HT-29 (cell line): ENCODE measurements at places on chromosomes 5 and 9. TPM values are rescaled to one million over a fixed set of nuclear protein-coding genes. Genes with fewer than 3 reads are reported as not detected.
A peak's percentile ranks its signal among the peaks of the same experiment; 100 is the strongest.

Gene LPAR1
- total RNA-seq, result not detected in 2 replicates

Gene TMEFF1
- total RNA-seq, result not detected in 2 replicates

Gene RRAGA
- total RNA-seq, result 16.9 and 23.1 TPM in 2 replicates

Gene F2RL2
- 0.34 and 0.38 TPM in 2 replicates for total RNA-seq

Gene PTGES2
- total RNA-seq, result 365 and 392 TPM in 2 replicates

Gene LMX1B
- total RNA-seq, result not detected in 2 replicates

Gene MELK
- total RNA-seq, result 21.8 and 22.6 TPM in 2 replicates

Gene ZBED3
- total RNA-seq, result 2.6 and 3.6 TPM in 2 replicates

Gene PCDHGA11
- total RNA-seq, result 0.13 and 0.64 TPM in 2 replicates

Gene GDA
- total RNA-seq, result 34.1 and 45.4 TPM in 2 replicates

- DNase-seq, result no peak
Observed at GRCh38 chr5:40675396-40676133, 4.2 kb upstream of the PTGER4 start.

GRCh38 chr5:154371687-154372086, 74.1 kb upstream of the SAP30L start:
- DNase-seq, result no peak

DNA sequence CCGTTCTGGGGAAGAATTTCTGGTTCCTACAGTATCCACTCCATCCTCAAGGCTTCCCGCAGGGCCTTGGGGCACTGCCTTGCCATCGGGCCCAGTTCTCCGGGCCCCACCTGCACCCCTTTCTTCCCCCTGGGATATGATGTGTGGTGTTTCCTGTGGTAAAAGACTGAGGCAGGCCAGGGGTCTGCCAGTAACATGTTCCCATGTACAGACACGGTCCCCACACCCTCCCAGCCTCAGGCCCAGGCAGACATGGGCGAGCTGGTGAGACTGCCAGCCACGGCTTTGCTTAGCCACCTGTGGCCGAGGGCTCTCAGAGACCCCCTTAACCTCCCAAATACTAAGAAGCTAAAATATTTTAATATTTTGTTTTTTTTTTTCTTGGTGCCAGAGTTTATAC, 46.0 kb downstream of the NDST1 start:
- no peak for DNase-seq

- DNase-seq, result no peak
Observed at GRCh38 chr5:97918620-97919019, 735.6 kb upstream of the RIOK2 start.

DNA sequence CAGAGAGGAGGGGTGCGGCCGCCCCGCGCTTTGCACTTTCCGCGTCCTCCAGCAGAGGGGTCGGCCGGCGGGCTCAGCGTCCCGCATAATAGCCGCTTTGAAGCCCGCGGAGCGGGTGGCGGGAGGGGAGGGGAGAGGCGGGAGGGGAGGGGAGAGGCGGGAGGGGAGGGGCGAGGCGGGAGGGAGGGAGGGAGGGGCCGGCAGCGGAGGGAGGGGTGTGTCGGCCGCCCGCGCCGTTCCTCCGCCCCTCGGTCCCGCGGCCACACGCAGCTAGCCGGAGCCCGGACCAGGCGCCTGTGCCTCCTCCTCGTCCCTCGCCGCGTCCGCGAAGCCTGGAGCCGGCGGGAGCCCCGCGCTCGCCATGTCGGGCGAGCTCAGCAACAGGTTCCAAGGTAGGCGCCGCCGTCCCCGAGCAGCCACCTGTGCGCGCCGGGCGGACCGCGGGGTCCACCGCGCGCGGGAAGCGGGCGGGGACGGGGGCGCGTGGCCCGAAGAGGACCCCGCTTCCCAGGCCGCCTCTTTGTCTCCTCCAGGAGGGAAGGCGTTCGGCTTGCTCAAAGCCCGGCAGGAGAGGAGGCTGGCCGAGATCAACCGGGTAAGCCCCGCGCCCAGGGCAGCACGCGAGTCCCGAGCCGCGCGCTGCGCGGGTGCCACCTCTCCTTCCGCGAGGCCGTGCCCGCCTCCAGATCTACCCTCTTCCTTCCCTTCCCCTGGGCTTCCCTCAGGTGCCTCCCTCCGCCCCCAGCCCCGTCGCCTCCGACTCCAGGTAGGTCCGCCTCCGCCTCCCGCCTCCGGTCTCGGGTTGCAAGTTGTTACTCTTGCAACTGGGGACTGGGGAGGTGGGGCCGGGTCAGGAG, at the start of gene AIF1L:
TSS of gene AIF1L (plus strand) at position 263 of the 857 bp plus-strand sequence. CDS start at position 362, 99 bp downstream.
- no peak for DNase-seq

GRCh38 chr9:34651321-34651720, 664 bp upstream of the IL11RA start:
- DNase-seq, result peak; percentile 3

GRCh38 chr5:136382071-136382470, 16.7 kb upstream of the TRPC7 start:
- no peak for DNase-seq

DNA sequence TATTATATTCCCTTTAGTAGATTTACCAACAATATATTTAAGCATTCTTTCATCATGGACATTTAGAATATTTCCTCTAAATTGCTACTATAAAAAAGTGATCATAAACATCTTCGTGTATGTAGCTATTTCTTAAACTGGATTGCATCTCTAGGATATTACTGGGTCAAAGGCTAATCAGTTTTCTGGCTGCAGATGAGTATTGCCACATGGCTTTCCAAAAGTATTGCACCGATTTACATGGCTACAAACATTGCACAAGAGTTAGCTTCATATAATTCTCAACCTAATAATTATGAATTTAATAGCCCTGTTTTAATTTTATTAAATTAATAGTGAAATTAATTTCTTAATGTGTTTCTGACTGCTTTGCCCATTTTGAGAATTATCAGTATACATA, 183.4 kb downstream of the DMRT2 start:
- DNase-seq, result no peak

GRCh38 chr9:3088219-3088618, 244.3 kb upstream of the PUM3 start:
- no peak for DNase-seq

- DNase-seq, result no peak
Observed at GRCh38 chr5:160960592-160960991, 108.6 kb upstream of the ATP10B start.

- no peak for DNase-seq
Observed at GRCh38 chr5:71937921-71938698, 169.2 kb upstream of the MAP1B start.

- DNase-seq, result no peak
Observed at GRCh38 chr5:128111818-128112448, 28.4 kb downstream of the SLC12A2 start.

DNA sequence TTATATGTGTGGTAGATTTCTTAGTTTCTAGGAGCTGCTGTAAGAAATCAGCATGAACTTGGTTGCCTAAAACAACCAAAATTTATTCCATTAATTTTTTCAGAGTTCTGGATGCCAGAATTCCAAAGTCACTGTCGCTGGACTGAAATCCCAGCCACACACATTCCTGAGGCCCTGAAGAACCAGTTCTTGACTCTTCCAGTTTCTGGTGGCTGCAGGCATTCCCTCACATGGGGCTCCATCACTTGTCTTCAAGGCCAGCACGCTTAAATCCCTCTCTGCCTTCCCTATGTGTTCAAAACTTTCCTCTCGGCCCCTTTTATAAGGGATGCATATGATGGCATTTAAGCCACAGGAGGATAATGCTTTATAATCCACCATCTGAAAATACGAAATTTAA, 1237.5 kb upstream of the CDH9 start:
- DNase-seq, result no peak

DNA sequence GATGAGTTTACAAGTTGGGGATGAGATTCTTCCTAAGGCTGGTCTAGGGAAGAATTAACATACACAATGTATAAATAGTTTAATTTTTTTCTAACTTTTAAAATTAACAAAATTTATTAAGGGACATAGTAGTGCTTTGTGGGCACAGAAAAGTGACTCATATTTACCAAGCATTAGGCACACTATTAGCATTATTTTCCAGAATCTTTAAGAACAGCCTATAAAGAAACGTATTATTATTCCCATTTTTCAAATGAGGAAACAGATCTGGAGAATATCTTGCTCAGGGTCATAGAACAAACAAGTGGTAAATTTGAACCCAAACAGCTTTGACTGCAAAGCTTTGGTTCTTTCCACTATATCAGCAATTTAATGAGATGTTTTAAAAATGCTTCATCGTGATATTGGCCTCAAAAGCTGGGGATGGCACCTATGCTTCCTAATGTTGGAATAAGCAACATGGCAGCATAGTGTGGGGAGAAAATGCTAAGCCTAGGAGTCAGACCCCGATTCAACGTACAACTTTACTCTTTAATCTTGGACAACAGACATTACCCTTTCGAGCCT, 55.9 kb downstream of the ABCA1 start:
- DNase-seq, result no peak

DNA sequence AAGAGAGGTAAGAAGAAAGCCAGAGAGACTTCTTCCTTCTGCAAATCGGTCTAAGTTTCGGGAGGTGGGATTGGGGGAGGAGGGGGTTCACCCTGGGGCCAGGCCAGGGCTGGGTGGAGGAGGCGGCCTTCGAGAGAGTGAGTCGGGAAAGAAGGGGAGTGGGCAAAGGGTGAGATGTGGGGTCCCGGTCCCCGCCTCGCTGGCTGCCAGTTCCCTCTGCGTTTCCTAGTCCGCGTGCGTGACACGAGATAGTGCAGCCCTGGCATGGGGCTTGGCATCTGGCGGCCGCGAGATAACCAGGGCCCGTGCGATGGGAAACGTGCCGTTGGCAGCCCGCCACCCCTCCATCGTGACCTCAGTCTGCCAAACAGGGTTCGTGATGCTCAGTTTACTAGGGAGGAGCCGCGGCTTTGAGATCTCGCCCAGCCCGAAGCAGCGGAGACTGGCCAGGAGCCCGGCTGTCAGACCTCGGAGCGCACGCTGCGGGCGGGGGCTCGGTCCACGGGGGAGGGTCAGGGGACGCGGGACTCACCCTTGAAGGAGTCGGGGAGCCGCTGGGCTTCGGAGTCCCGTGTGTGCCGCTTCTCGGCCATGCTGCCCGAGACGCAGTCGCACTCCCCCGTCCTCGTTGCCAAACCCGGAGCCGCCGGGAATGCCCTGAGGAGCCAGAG, at the start of gene STOM:
TSS of gene STOM (minus strand) at position 656 of the 671 bp plus-strand sequence. CDS start at position 593, 63 bp downstream.
- no peak for DNase-seq

GRCh38 chr5:143913008-143913752, 101.2 kb downstream of the HMHB1 start:
- no peak for DNase-seq

DNA sequence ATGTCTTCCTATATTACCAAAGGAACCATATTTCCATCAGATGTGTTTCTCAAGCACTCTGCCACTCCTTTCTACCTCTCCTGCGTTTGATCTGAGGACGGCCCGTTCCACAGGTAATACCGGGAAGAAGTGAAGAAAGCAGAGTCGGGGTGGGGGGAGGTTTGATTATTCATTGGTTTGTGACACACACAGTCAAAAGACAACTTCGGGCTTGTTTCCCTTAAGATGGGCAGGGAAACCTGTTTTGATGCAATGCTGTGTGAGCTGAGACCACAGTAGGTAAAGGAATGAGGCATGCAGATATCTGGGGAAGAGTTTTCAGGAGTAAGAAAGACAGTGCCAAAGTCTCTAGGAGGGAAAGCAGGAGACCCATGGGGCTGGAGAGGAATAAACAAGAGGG, 54.0 kb downstream of the BOD1 start:
- DNase-seq, result no peak

- DNase-seq, result peak; percentile 58
Observed at GRCh38 chr9:131608493-131609037, 63.2 kb downstream of the PRRT1B start.

GRCh38 chr9:108963459-108964143, 29.4 kb downstream of the ABITRAM start:
- no peak for DNase-seq

- peak; percentile 84 for DNase-seq
Observed at GRCh38 chr9:31597977-31598376, 786.5 kb upstream of the ACO1 start.

- DNase-seq, result no peak
Observed at GRCh38 chr5:84086511-84086910, 298.2 kb downstream of the EDIL3 start.

DNA sequence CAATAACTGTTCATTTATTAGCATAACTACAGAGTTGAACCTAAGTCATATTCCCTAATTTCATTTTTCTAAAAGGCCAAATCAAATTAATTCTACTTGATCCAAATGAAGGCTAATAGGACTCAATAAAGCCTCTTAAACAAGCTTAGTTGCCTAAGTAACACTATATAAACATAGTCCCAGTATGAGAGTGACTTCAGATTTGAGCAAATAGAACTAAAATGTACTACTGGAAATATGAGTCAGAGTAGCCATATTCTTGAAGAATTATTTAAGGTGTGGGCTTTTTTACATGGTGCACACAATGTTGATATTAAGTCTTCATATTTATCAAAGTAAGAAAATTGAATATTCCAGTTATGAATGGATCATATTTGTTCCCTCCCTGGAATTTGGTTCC, 872.3 kb downstream of the MAT2B start:
- DNase-seq, result no peak

DNA sequence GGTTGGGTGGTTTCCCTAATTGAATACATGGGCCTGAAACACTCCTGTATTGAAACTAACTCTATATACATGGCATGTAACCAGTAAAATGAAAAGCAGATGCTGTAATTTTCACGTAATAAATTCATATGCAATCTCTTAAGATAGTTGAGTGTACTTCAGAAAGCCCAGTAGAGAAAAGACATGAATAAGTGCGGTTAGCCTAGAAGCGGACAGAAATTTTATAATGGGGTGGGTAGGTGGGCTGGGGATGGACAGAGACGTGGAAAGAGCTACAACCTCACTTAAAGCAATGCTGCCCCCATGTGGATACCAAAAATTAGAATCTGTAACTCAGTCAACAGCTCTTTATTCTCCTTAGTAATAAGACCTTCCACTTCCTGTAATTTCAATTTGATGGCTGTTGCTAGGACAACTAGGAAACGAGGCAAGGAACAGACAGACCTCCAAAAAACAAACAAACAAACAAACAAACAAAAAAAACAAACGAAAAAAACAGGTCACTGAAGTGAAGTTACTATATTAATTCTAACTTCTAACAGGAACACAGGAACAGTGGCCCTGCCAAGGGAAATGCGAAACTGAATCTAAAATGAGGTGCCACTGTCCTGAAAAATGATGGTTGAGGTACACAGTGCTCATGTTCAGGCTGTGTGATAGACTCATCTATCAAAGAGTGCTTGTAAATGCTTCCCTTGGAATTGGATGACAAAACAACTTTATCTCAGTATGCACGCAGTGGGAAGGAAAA, 103.4 kb upstream of the GNA14 start:
- peak; percentile 86 for DNase-seq

DNA sequence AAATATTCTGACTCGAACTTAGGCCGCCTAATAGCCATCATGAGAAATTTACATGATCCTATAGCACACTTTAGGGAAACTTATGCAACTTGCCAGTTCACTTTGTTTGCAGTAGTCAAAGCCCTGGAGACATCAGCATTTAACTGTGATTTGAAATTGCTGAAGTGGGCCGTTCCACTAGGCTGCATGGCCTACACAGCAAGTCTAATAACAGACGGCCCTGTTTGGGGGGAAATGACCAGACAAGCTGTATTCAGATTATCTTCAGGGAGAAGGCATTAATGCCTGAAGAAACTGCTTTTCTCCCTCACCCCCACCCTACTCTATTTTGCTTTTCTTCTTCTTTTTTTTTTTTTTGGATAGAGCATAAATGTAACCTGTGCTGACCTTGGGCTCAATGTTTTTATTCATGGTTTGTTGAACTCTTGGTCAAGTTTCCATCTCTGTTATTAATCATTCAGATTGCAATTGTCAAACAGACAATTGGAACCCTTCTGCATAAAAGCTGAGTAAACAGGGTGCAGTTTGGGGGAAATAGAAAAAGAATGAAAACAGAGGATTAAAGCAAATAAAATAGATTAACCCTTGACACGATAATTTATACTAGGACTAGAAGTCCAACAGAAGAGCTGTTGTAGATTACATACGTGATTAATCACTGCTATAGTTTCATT, 1928.2 kb upstream of the WWC1 start:
- no peak for DNase-seq
